ENCODE measurements at places on chromosomes 13 and 19. TPM values are rescaled to one million over a fixed set of nuclear protein-coding genes. Genes with fewer than 3 reads are reported as not detected.

SSC5D gene
- total RNA-seq, result 9.2 TPM

ZNF230 gene
- 4.0 TPM for total RNA-seq

RNASEH2A gene
- 33.6 TPM for total RNA-seq

MUC16 gene
- total RNA-seq, result not detected

DOCK6 gene
- 19.2 TPM for total RNA-seq

ATP8B3 gene
- 2.0 TPM for total RNA-seq

CDC42EP5 gene
- total RNA-seq, result 18.4 TPM

CACTIN gene
- 26.4 TPM for total RNA-seq

C13orf42 gene
- total RNA-seq, result not detected

GAPDHS gene
- not detected for total RNA-seq

ZIC5 gene
- total RNA-seq, result not detected

USHBP1 gene
- not detected for total RNA-seq

FCAR gene
- total RNA-seq, result not detected

FXYD7 gene
- not detected for total RNA-seq

SMIM44 gene
- not detected for total RNA-seq

CD22 gene
- total RNA-seq, result 1.4 TPM

ZNF835 gene
- total RNA-seq, result 0.20 TPM

DNAJC3 gene
- total RNA-seq, result 49.1 TPM

ARHGEF18 gene
- 15.8 TPM for total RNA-seq
